ENCODE measurements at places on chromosomes 6 and 20. TPM values are rescaled to one million over a fixed set of nuclear protein-coding genes. Genes with fewer than 3 reads are reported as not detected.

DNA sequence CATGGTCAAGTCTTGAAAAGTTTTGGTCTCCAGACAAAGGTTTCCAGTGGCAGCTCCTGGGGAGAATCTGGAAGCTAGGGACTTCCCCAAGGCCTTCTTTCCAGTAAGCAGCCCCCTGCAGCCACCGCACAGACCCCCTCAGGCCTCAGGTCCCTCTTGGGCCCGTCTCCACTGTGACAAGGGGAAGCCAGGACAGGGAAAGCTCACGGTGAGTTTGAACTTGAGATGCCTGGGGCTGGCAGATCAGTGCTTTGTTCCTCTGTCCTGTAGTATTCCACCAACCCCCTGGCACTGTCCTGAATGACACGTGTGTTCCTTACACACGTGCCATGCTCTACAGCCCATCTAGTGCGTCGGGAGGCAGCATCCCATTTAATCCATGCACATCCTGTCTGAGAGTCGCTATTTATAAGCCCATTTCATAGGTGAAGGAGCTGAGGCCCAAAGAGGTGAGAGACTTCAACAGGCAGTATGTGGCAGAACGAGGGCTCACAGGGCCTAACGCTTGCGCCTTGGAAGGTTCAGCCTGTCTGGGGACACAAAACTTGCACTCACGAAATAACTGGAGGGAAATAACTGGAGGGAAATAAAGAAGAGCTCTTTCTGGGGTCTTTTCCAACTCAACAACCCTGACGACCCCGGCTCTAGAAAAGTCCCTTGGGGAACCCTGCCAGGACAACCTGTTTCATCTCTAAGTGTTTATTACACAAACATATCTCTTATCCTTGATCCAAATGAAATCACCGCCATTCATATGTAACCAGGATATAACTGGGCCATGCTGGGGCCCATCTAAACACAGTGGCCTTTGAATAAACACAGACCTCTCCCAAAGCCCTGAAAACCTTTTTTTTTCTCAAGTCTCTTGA, 123.0 kb downstream of the BANF2 start:
- H3K27me3 ChIP-seq: no peaks in the 10 kb centered on the region
- no peak for DNase-seq
- H3K36me3 ChIP-seq: no peaks in the 10 kb centered on the region
- H3K4me3 ChIP-seq: no peak overlapping the region

ZNF343 gene
- 11.3 TPM for total RNA-seq

- H3K4me1 ChIP-seq: no peaks in the 10 kb centered on the region
- no peak for DNase-seq
Measured at GRCh38 chr20:17849138-17849900, 119.3 kb downstream of the SNX5 start.

ASIP gene
- not detected for total RNA-seq

SEMG1 gene
- total RNA-seq: not detected

DNA sequence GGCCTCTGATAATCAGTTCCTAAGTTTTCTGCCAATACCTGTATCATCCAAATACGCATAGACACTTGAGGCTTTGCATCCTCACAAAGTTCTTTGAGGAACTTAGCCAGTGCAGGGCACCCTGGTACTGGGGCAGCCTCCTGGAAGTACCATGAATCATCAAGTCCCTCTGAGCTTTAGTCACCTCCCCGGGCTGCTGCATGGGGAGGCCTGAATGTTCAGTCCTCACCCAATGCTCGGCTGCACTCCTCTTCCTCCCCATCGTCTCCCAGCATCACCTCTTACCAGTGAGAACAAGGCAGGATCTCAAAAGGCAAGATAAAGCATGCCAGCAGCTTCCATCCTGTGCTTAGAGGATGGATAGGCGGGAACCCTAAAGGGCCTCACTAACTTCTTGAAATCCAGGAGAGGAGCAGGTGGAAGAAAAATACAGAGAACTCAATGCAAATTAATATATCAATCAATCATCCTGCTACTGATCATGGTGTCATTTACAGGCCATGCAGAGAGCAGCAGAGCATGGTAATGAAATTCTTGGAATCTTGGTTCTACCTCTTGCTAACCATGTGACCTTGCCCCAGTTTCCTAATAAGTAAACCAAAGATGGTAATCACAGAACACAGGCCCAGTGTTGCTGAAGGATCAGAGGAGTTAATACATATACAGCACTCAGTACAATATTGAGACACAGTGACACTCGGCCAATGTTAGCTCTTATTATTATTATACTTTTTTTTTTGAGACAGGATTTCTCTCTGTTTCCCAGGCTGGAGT, 4.7 kb upstream of the CCN6 start:
- no peak for DNase-seq
- no peaks in the 10 kb centered on the region for H3K27me3 ChIP-seq
- H3K4me3 ChIP-seq: no peak overlapping the region
- H3K36me3 ChIP-seq: no peaks in the 10 kb centered on the region
- no peak overlapping the region for H3K27ac ChIP-seq

GRCh38 chr20:6705106-6705766, 62.2 kb upstream of the BMP2 start:
- no peak for DNase-seq
- H3K27me3 ChIP-seq: no peaks in the 10 kb centered on the region
- no peaks in the 10 kb centered on the region for H3K4me1 ChIP-seq
- H3K36me3 ChIP-seq: no peaks in the 10 kb centered on the region
- H3K27ac ChIP-seq: no peak overlapping the region

DNA sequence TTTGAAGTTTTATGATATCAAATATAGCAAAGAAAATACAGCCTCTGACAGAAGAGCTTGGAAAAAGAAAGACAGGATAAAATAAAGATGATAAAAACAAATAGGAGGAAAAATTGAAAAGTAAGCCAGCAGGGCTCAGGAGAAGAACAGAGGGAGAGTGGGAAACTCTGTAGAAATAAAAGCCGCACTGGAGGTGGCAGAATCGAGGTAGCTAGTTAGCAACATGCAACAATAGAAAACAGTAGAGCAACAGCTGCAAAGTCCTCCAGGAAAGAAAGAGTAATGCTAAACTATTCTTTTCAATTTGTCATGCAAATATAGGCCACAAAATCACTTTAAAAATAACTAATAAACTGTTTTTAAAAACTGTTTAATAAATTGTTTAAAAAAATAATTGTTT, 28.8 kb downstream of the HBS1L start:
- no peak overlapping the region for H3K4me3 ChIP-seq
- no peak overlapping the region for H3K27ac ChIP-seq
- H3K36me3 ChIP-seq: no peaks in the 10 kb centered on the region
- DNase-seq: no peak
- peaks cover 41% of the 10 kb centered on the region for H3K4me1 ChIP-seq

DNA sequence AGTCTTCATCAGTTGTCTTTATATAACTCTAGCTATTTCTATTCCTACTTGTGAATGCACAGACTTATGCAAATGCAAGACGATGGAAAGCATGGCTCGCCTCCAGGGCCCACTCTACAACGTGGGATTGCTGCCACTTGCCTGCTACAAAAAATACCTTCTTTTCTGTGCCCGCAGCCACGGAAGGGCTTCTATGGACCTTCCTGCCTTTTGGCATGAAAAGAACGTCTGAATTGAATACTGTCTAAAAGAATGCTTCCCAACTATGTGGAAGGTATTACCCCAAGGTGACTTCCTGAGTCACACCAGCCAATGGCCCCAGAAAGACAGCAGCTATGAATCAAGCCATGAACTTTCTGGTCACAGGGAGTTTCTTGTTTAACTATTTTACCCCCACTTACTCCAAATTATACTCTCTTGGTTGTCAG, 261.2 kb downstream of the HIVEP2 start:
- no peak overlapping the region for H3K4me3 ChIP-seq
- no peaks in the 10 kb centered on the region for H3K27me3 ChIP-seq
- H3K27ac ChIP-seq: no peak overlapping the region
- DNase-seq: no peak
- no peaks in the 10 kb centered on the region for H3K36me3 ChIP-seq

BACH2 gene
- total RNA-seq: 41.8 TPM

DNA sequence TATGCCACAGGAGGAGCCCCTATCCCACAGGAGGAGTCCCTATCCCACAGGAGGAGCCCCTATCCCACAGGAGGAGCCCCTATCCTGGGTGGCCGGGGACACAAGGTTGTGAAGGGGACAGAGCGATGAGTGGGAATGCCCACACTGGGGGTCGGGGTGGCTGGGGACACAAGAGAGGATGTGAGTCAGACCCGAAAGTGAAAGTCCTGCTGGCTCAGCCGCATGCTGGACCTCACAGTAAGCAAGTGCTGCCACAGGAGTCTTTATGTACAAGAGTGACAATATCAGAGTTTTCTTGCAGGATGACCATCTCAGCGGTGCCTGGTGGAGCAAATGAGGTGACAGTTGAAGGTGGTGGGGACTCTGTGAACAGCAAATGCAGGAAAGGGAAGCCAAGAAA, 93.7 kb downstream of the PSMB1 start:
- H3K36me3 ChIP-seq: no peaks in the 10 kb centered on the region
- H3K27me3 ChIP-seq: no peaks in the 10 kb centered on the region
- peaks cover 7% of the 10 kb centered on the region for H3K4me1 ChIP-seq

DNA sequence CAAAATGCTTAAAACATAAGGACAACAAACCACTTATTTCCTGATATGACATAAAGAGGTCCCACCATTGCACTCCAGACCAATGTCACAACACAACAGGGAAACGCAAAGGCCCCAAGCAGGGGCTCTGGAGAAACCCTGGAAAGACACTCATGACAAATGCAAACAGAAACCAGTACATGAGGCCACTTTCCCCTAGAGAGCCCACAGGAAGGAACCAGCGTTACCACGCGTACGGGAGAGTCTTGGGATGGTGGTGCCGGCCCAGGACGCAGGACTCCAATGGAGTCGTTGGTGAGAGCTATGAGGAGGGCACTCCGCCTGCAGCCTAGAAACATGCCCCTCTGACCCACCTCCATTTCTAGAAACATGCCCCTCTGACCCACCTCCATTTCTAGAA, 20.2 kb downstream of the GMEB2 start:
- no peak for DNase-seq
- no peaks in the 10 kb centered on the region for H3K4me1 ChIP-seq
- H3K27me3 ChIP-seq: no peaks in the 10 kb centered on the region
- H3K4me3 ChIP-seq: no peak overlapping the region
- H3K27ac ChIP-seq: no peak overlapping the region
- peaks cover 22% of the 10 kb centered on the region for H3K36me3 ChIP-seq

- no peak overlapping the region for H3K4me3 ChIP-seq
- no peaks in the 10 kb centered on the region for H3K27me3 ChIP-seq
- H3K27ac ChIP-seq: no peak overlapping the region
- no peaks in the 10 kb centered on the region for H3K36me3 ChIP-seq
- H3K4me1 ChIP-seq: peaks cover 10% of the 10 kb centered on the region
Measured at GRCh38 chr20:10536531-10536930, 101.4 kb downstream of the SLX4IP start.

- H3K27ac ChIP-seq: no peak overlapping the region
- H3K4me3 ChIP-seq: no peak overlapping the region
- no peaks in the 10 kb centered on the region for H3K4me1 ChIP-seq
- no peaks in the 10 kb centered on the region for H3K36me3 ChIP-seq
- DNase-seq: no peak
Measured at GRCh38 chr6:167402195-167402686, 77.4 kb downstream of the TTLL2 start.

DNA sequence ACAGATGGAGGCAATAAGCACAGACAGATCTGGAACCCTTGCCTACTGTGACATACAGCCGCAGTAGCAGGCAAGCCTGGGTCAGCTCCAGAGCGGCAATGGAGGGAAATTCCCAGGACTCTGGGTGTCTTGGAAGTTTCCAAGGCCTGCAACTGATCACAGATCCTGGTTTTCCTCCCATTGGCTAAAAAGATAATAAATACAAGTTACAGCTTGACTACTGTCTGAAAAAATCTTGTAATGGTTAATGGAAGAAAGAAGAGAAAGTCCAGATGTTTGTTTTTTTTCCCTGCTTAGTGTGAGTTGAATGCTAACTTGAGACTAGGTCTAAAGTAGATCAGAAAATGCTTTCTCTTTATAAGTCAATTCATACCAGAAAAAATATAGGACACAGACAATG, 307.6 kb downstream of the ALDH8A1 start:
- H3K27ac ChIP-seq: no peak overlapping the region
- H3K27me3 ChIP-seq: no peaks in the 10 kb centered on the region
- DNase-seq: no peak
- H3K4me1 ChIP-seq: peaks cover 7% of the 10 kb centered on the region
- no peaks in the 10 kb centered on the region for H3K36me3 ChIP-seq

LHFPL5 gene
- not detected for total RNA-seq

- no peak overlapping the region for H3K4me3 ChIP-seq
- DNase-seq: no peak
- H3K27ac ChIP-seq: no peak overlapping the region
- H3K27me3 ChIP-seq: no peaks in the 10 kb centered on the region
- H3K36me3 ChIP-seq: no peaks in the 10 kb centered on the region
- H3K4me1 ChIP-seq: no peaks in the 10 kb centered on the region
Measured at GRCh38 chr6:1228754-1229191, 83.1 kb upstream of the FOXQ1 start.

- no peak overlapping the region for H3K4me3 ChIP-seq
- no peaks in the 10 kb centered on the region for H3K36me3 ChIP-seq
Measured at GRCh38 chr6:17589406-17590096, 10.6 kb upstream of the FAM8A1 start.

DNA sequence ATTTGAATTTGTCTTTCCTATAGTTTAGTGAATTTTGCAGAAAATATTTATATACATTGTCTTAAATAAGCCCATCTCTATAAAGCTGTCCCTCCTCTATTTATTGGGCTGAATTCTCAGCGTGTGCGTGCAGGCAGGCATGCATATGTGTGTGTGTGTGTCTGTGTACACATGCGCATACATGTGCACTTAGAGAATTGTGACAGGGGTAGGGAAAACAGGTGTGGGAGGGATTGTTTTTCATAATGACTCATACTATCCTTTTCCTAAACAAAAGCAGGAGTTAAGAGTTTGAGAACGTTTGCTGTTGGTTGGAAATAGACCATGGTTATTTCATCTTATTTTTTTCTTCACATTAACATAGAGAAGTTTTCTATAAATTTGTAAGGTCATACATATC, 43.4 kb upstream of the FABP7 start:
- DNase-seq: no peak
- H3K27ac ChIP-seq: no peak overlapping the region
- H3K27me3 ChIP-seq: no peaks in the 10 kb centered on the region
- H3K36me3 ChIP-seq: no peaks in the 10 kb centered on the region
- H3K4me1 ChIP-seq: no peaks in the 10 kb centered on the region
- H3K4me3 ChIP-seq: no peak overlapping the region

TAPBP gene
- total RNA-seq: 213 TPM

DNA sequence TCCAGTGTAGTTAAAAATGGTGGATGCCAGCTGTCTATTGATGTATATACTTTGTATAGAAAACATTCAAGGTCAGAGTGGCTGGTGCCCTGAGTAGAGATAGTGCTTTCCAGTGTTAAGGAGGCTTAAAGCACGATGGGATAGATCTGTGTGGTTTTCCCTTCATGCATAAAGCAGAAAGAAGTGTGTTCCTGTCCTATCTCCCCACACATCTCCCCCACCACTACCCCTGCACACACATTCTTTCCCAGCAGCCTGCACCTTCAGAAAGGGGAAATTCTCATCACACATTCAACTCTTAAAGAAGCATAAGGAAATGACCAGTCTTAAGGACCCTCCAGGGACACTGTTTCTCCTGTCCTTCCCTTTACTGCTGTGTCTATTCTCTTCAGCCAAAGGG, 221.7 kb upstream of the TAB2 start:
- no peaks in the 10 kb centered on the region for H3K27me3 ChIP-seq
- H3K4me1 ChIP-seq: peaks cover 32% of the 10 kb centered on the region
- no peaks in the 10 kb centered on the region for H3K36me3 ChIP-seq
- no peak overlapping the region for H3K4me3 ChIP-seq

GRCh38 chr6:6870921-6871320, 236.8 kb upstream of the RREB1 start:
- no peak overlapping the region for H3K27ac ChIP-seq
- H3K27me3 ChIP-seq: no peaks in the 10 kb centered on the region
- H3K4me3 ChIP-seq: no peak overlapping the region

GSTA2 gene
- not detected for total RNA-seq

- H3K4me3 ChIP-seq: no peak overlapping the region
- H3K4me1 ChIP-seq: no peaks in the 10 kb centered on the region
- DNase-seq: no peak
- H3K27ac ChIP-seq: no peak overlapping the region
- H3K27me3 ChIP-seq: no peaks in the 10 kb centered on the region
Measured at GRCh38 chr6:147453361-147453760, 55.1 kb upstream of the SAMD5 start.

Measured in CD8-positive, alpha-beta memory T cell (primary cell).